ENCODE measurements at places on chromosomes 2 and 18.

DNA sequence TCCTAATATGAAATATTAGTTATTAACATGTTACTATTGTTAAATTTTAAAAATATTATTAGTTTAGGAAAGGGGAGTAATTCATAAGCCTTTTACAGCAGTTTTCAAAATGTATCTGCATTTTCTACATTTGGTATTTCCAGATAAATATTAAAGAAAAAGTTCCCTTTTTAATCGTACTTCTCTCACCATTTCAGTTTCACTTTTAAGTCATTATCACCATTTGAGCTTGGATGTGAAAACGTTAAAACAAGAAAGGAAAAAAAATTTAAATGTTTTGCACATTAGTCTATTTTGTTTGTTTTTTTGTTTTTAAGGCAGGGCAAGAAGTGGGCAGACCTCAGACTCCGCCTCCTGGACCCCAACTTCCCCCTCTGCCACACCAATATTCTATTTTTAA is 3.3 kb upstream of the SRSF7 start:
- DNase-seq: no peak

- DNase-seq: no peak
Measured at GRCh38 chr2:85635011-85635410, 19.0 kb downstream of the USP39 start.

GRCh38 chr18:13471971-13472628 is 253.5 kb downstream of the LDLRAD4 start:
- peak; percentile 49 for DNase-seq

- DNase-seq: no peak
Measured at GRCh38 chr2:30756051-30756719, 51.1 kb downstream of the CAPN13 start.

DNA sequence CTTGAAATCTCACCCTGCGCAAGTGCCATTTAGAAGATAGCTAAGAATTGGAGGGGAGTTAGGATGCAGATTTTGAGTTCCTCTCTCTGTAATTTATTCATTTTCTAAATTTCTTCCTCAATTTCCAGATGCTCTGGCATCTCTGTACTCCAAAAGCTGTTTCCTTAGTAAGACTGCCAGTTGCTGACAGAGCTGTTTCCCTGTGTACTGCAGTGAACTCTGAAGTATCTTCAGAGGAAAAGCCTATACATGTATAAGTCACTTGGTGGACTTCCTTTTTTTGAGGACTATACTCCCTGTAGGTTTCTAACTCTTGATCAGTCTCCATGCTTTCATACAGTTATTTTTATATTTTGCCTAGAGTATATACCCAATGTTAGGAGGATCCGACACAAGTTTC is 1.5 kb upstream of the RESP18 start:
- no peak for DNase-seq

GRCh38 chr2:65353927-65354326 is 78.5 kb downstream of the SPRED2 start:
- DNase-seq: no peak

DNA sequence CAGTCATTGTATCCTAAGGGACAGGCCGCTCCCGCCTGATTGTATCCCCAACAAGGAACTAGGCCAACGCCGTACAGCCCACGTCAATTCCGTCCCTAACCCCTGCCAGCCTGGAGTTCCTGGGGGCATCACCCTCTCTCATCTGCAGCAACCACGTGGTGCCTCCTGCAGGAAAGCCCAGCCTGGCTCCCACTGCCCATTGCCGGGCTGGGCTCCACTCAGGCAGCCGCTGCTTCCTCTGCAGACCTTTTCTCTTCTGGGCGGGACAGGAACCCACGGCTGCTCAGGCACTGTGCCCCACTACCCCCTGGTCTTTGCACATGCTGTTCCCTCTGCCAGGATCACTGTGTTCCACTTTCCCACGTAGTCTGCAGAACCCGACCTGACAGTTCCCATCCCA is 212.2 kb downstream of the TFCP2L1 start:
- no peak for DNase-seq

DNA sequence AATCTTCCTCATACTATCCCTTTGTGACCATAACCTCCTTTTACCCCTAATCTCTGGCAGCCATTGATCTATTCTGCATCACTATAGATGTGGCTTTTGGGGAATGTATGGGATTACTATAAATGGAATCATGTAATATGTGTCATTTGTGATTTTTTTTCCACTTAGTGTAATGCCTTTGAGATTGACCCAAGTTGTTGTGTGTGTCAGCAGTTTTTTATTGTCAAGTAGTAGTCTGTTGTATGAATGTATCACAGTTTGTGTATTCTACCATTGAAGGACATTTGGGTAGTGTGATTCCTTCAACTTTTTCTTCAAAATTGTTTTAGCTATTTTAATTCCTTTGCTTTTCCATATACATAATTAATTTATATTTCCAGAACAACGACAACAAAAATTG is 18.6 kb downstream of the VRK2 start:
- no peak for DNase-seq

DNA sequence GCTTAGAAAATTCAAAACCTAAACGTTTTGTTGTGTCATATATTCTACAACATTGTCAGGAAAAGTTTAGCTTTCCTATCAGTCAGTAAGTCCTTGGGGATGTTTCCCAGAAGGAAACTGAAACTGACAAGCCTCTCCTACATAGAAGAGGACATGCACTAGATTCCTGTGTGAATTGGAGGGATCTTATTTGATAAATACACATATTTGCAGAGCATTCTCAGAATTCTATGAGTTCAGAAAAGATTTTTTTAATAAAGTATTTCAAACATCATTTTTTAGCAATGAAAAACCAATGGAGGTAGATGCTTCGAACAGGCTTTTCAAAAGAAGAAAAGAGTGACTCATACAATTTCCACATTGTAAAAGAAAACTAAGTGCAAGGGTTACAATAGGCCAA is 1706.7 kb downstream of the SUCLG1 start:
- DNase-seq: no peak

DNA sequence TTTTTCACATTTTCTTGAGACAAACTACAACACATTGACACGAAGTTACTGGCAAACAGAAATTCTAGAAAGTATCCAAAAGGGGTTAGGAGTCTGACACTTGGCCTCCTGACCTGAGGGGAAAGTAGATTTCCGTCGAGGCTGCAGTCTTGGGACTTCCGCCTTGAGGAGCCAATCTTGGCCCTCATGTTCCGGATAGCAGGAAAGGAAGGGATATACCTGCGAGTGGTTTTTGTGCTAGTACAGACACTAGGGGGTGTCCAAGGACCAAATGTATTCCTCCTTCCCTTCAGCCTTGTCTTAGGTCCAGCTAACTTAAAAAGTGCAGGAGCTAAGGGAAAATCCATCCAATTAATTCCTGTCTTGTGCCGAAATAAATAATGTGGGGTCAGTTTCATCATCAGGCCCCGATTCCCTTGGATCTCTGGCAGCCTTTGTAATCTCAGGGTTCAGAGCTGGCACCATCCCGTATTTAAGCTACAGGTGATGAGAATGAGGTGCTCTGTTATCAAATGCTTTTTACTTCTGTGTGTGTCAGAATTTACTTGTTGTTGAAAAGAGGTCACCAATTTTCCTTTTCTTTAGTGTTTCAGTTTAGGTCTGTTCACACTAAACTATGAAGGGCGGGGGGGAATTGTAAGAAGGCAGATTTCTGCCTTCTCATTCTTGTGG is 330.2 kb upstream of the FANCL start:
- DNase-seq: peak; percentile 56

DNA sequence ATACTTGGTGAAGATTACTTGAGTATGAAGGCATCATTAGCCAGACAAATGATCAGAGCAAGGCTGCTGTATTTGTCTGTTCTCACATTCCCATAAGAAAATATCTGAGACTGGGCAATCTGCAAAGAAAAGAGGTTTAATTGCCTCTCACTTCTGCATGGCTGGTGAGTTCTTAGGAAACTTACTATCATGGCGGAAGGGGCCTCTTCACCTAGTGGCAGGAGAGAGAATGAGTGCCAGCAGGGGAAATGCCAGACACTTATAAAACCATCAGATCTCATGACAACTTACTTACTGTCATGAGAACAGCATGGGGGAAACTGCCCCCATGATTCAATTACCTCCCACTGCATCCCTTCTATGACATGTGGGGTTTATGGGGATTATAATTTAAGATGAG is 452.3 kb downstream of the GALR1 start:
- no peak for DNase-seq

- peak; percentile 54 for DNase-seq
Measured at GRCh38 chr18:58908006-58908405, 43.3 kb downstream of the ZNF532 start.

DNA sequence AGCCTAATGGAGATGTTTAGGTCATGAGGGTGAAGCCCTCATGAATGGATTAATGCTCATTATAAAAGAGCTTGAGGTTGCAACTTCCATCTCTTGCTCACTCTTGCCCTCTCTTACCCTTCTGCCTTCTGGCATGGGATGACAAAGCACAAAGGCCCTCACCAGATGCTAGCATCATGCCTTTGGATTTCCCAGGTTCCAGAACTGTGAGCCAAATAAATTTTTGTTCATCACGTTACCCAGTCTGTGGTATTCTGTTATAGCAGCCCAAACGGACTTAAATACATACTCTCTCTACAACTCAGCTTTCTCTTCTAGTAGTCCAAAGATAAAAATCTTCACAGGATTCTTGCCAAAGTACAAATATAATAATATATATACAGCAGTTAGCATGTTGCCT is 75.8 kb downstream of the LNPK start:
- DNase-seq: no peak

DNA sequence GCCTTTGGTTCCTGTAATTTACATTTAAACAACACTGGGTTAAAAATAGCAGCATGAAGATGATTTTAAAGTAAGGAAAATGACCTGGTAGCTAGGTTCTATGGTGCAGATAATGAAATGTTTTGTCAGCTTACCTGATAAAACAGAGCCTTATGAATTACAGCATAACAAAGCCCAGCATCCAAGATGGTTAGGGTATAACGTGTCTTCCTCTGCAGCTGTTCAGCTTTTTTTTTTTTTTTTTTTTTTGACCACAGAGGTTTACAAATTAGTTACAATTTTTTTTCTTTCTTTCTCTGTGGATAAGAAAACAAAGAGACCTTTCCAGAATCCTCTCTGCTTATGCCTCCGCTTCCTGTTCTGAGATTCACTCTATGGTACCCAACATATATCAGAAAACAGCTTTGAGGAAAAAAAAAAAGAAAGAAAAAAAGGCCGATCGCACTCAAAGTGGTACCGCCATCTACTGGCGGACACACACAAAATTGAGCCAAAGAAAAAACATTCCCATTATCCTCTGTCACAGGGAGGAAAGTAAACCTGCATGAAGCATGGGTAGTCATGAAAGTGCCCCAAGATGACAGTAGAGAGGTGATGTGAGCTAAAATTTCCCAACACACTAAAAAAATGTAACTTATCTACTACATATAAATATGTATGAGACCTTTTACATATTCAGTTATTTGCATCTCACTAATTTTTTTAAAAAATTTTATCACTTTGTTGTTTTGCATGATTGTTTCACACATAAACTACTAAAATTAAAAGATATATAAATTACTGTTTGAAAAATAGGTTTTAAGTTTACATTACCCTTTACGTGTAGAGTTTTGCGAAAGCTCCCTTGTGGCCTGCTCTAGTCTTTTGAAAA is at the start of gene SCN3A:
Gene SCN3A (minus strand): TSS at position 362 of the 871 bp plus-strand sequence. CDS start 27,656 bp downstream, outside the sequence.
- DNase-seq: peak; percentile 77

DNA sequence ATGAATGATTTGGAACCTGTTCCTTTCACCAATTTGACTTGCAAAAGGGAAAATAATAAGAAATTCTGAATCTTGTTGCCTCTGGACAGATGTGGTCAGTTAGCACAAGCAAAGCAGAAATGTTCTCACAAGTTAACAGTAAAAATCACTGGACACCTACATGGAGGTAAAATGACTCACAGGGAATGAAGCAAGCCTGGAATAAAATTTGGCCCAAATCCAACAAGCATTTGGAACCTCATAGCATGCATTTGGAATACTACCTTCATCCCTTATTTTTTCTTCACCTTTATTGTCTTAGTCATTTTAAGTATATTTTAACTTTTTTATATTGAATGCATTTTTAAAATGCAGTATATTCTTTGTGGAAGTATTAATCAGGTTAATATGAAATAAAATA is 602.9 kb downstream of the ARHGAP15 start:
- peak; percentile 62 for DNase-seq

DNA sequence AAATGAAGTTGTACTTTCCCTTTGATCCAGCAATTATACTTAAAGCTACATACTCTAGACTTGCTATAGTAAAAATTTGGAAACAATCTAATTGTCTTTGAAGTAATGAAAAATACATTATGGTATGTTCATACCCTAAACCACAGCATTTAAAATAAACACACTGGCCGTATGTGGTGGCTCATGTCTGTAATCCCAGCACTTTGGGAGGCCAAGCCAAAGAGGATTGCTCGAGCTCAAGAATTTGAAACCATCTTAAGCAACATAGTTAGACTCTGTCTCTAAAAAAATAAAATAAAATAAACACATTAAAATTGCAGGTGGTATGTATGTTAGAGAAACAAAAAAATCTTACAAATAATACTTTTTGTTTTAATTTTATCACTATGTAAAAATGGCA is 208.1 kb upstream of the KLHL14 start:
- DNase-seq: no peak

DNA sequence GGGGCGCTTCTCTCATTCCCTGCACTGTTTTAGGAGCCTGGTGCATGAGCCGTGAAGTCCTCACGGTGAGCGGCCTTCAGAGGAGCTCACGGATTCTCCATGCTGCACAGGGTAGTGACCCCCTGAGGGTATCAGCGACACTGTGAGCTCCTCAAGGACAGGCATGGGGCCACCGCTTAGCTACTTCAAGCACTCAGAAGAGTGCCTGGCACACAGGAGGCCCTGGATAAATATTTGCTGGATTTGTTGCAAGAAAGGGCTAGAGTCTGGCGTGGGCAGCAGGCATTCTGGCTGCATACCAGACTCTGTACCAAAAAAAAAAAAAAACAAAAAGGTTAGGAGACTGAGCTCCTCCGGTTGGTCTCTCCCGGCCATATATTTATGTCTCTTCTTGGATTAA is 5.7 kb upstream of the MBP start:
- DNase-seq: no peak

- no peak for DNase-seq
Measured at GRCh38 chr2:54595161-54595803, 128.2 kb upstream of the EML6 start.

GRCh38 chr2:181241797-181242196 is 215.4 kb upstream of the ITGA4 start:
- no peak for DNase-seq

DNA sequence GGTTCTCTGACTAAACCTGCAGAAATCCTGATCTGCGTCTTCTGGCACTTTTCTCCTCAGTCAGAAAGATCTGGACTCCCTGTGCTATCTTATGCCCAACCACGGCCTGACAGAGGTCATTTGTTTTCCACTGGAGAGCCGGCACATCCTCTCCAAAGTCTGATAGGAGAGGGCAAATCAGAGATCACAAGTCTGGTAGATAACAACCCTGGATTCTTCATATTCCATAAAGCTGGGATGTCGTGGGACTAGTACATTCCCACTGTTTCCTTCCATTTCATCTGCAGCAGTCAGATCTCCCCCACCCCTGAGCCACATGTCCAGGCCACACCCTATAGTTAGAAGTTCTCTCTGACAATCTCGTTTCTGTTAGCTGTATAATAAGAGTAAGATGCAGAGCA is 157.0 kb downstream of the MGAT5 start:
- DNase-seq: no peak

GRCh38 chr18:26940744-26941398 is 75.4 kb upstream of the AQP4 start:
- no peak for DNase-seq
